Panc1 (cell line): ENCODE measurements at places on chromosomes 13 and 19.
A peak's percentile ranks its signal among the peaks of the same experiment; 100 is the strongest.

GRCh38 chr13:80473695-80474094 is 132.8 kb upstream of the SPRY2 start:
- peak; percentile 71 for DNase-seq

GRCh38 chr19:29031216-29031615 is 181.7 kb downstream of the UQCRFS1 start:
- DNase-seq: no peak

GRCh38 chr19:35315883-35316282 is 13.1 kb upstream of the CD22 start:
- no peak for DNase-seq

DNA sequence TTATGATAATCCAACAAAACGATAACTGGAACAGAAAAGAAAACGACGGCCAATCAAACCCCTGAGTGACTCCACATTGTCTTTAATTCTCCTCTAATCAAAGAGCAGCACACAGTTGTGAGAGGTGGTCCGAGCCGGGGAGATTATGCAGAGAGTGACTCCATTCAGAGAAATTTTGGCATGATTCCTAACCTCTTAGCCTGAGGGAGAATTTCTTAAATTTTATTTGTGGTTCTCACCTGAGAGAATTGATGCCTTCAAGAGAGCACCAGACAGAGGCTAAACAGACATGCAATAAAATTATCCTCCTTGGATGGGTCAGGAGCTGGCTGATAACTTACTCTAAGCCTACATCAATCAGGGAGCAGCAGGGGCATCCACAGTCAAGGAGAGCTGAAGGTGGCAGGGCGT is 310.0 kb upstream of the KLF12 start:
- no peak for DNase-seq

GRCh38 chr13:60435762-60436374 is 38.8 kb downstream of the TDRD3 start:
- no peak for DNase-seq

- no peak for DNase-seq
Observed at GRCh38 chr19:18742838-18743783, 48.0 kb downstream of the COMP start.

DNA sequence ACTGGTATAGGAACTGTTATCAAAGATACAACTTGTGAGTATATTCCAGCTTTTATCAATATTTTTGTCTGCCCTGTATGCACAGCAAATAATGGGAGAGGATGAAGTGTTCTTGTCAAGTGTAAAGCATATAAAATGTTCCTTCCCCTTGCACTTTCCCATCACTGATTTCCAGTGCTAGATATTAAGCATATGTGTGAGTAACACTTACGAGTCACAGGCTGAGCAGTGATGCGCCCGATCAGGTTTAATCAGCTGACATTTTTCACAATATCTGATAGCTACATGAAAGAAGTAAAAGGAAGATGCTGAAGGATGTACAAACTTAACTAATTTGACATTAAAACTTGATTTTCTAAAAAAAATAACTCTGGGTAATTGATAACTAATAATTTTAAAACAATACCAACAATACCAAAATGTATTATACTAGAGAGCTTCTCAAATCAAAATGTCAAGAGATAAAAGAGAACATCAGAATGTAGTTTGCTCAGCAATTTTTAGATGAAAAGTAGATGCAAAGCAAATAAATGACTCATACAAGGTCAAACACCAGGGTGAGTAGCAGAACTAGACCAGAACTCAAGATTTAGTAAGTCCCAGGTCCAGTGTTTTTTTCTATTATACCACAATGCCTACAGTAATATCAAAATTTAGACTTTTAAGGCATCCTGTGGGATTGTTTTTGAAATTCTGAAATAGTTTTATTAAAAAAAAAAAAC is 56.4 kb downstream of the ZDHHC20 start:
- no peak for DNase-seq

GRCh38 chr13:48578516-48579164 is 45.8 kb upstream of the RCBTB2 start:
- DNase-seq: no peak

DNA sequence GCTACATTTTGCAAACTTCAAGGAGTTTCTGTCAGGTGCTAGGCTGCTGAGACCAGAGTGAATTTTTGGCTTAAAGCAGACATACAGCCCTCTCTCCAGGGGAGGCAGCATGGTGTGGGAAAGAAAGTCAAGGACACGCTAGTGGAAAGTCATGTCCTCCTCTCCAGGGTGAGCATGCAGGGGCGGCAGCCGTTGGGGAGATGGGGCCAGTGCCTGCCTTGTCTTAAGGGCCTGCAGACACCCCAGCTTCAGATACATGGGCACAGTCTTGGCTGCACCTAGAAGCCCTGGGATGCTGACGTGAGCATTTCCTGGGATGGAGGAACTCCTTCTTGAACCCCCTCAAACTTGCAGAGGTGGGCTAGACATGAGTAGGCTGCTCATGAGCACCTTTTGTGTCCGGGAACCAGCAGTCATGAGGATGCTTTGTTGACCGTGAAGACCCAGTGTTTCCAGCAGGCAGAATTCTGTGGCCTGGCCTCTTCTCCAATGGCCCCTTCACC is 43.3 kb upstream of the PEPD start:
- no peak for DNase-seq

DNA sequence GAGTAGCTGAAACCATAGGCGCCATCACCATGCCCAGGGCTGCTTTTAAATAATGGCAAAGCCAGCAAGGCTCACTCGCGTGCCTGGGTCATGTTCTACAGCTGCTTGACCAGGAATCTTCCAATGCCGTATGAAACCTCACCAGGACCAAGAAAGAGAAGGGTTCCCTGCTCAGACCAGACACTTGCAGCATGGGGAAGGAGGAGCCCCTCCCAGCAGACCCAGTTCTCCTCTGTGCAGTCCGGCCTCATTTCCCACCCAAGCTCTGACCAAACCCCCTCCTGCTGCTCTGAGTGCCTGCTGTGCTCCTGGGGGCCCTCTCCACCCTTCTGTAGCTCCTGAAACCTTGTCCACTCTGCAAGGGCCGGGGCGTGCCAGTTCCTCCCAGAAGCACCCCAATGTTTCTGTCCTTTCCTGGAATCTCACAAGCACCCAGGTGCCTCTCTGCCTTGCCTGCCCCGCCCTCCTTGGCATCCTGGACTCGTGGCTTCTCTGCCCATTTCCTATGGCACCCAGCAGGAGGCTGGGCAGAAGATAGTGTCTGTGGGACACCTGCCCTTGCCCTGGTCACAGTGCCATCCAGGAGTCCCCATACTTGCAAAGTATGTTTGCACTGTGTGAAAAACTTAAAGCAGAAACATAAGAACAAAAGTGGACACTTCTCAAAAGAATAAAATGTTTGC is 6.8 kb upstream of the SLC7A9 start:
- no peak for DNase-seq
